Stimulated activated naive B cell treated with anti-CD40 and anti-IgM and Interleukin-4, amounts not matched to agents 10 μg/mL and 1 μg/mL and 100 μg/mL, for 72 hours (primary cell): ENCODE measurements at places on chromosomes 11 and 22.

DNA sequence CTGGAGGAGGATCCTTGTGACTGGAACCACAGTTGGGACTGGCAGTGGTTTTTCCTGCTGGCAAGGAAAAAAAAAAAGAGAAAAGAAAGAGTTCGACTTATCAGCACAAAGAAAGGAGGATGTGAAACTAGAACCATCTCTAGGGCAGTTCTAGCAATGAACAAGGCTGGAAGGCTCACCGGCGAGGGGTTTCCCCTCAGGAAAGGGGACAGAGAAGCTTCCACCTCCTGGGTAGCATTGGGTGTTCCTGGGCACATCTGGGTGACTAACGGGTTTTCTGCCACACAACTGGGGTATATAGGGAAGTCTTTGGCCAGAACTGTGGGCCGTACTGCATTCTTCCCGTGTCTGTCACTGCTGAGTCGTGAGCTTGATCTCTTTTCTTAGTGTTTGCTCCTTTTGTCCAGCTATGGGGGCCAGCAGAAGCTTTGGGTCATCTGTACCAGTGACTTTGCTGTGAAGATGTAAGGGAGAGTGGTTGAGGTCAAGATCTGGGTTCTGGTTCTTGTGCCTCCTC, 109.4 kb upstream of the OR4B1 start:
- DNase-seq: peak; percentile 85

DNA sequence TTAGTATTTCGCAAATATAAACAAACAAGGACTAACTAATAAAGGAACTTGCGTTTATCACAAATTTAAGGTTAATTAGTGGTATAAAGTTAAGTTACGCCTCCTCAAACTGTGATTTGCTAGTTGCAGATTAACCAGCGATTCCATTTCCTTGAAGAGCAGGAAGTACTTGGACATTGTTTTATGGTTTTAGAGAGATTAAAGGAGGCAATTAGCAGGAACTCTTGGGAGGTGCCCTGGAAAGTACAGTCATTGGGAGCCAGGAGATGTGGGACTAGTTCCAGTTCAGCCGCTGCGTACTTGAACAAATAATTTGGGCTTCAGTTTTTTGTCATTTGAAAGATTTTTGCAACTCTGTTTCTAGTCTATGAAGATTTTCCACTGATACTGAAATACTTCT, 3.3 kb downstream of the FAM118B start:
- no peak for DNase-seq

GRCh38 chr11:31106326-31106725, 263.2 kb downstream of the DCDC1 start:
- DNase-seq: no peak

DNA sequence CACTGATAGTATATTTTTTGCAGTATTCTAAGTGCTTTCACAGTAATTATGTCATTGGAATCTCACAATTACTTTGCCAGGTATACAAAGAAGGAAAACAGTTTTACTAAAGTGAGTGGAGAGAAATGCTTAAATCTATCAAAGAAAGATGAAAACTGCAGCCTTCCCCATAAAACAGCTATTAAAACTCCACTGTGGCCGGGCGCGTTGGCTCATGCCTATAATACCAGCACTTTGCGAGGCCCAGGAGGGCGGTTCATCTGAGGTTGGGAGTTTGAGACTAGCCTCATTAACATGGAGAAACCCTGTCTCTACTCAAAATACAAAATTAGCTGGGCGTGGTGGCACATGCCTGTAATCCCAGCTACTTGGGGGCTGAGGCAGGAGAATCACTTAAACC, 19.1 kb downstream of the OR51E1 start:
- no peak for DNase-seq

DNA sequence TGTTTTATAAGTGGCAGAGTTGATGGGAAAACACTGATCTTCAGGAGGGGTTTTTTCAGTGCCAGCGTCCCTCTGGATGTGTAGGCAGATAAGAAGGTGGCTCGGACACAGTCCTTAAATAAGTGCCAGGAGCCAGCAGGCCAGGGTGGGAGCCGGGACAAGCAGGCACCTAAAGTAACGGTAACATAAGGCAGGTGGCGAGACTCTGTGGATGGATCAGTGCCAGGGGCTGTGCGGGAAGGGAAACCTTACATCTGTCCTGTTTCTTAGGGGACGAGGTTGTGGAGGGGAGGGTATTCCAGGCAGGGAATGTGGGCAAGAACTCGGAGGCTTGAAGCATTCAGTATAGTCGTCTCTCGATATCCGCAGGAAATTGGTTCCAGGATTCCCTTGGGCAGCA, 15.9 kb downstream of the BCR start:
- no peak for DNase-seq

DNA sequence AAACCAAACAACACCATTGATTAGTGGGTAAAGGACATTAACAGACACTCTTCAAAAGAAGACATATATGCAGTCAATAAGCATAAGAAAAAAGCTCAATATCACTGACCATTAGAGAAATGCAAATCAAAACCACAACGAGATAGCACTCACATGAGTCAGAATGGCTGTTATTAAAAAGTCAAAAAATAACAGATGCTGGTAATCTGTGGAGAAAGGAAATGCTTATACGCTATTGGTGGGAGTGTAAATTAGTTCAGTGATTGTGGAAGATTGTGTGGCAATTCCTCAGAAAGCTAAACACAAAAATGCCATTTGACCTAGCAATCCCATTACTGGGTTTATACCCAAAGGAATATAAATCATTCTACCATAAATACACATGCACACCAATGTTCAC, 182.6 kb downstream of the TRPC6 start:
- no peak for DNase-seq

DNA sequence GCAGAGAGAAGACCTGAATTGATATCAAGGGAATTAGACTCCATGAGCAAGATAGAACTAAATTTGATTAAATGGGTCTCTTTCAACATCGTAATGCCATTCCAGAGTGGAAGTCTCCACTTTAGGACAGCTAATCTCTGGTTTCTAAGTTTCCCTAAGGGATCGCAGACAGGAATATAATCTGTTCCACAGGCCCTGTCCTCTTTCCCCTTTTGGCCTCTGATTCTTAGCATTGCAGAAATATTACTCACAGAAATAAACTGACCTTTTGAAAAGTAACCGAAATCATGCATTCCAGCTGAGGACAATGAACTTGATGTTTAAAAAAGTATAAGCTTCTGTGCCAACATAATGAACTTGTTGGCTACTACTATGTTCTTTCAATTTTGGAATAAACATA, 227.8 kb downstream of the ETS1 start:
- DNase-seq: no peak

DNA sequence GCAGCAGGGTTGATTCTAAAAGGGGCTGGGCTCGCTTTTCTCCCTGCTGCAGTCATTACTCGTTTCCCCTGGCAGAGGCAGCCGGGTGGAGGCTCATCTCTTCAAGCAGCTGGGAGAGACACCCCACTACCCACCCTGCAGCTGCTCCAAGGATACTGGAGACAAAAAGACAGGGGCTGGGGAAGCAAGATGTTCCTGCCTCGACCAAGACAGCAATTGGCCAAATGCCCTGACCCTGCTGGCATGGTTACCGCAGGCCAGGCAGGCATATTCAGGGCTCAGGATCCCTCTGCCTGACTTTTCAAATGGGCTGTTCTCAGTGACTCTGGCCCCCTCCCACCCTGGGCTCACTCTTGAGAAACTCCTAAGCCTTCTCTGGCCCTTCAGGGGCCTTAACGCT, 6.8 kb upstream of the RGL4 start:
- DNase-seq: no peak

GRCh38 chr11:34053161-34053686, 1.7 kb downstream of the CAPRIN1 start:
- DNase-seq: peak; percentile 60

DNA sequence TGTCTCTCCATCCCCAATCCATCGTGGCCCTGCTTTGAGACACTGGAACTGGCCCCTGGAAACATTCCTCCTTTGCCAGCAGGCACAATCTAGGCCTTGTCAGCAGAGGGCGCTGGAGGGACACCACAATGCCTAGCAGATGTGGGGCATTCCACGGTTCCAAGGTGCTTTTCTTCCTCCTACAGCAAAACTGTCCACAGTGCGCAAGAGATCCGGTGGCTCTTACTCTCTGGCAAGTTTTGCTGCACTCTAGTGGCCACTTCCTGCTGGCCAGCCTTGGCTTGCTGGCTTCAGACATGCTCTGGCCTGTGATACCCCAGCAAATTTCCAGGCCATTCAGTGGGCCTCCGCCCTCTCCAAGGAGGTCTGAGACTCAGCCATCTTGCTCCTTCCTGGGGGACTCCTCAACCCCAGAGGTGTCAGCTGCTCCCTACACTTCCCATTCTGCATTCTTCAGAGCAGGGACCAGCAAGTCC, 17.1 kb upstream of the RBM4B start:
- peak; percentile 77 for DNase-seq

GRCh38 chr11:17601256-17601671, 54.2 kb downstream of the OTOG start:
- no peak for DNase-seq

GRCh38 chr11:95459291-95460042, 228.5 kb upstream of the SESN3 start:
- no peak for DNase-seq

DNA sequence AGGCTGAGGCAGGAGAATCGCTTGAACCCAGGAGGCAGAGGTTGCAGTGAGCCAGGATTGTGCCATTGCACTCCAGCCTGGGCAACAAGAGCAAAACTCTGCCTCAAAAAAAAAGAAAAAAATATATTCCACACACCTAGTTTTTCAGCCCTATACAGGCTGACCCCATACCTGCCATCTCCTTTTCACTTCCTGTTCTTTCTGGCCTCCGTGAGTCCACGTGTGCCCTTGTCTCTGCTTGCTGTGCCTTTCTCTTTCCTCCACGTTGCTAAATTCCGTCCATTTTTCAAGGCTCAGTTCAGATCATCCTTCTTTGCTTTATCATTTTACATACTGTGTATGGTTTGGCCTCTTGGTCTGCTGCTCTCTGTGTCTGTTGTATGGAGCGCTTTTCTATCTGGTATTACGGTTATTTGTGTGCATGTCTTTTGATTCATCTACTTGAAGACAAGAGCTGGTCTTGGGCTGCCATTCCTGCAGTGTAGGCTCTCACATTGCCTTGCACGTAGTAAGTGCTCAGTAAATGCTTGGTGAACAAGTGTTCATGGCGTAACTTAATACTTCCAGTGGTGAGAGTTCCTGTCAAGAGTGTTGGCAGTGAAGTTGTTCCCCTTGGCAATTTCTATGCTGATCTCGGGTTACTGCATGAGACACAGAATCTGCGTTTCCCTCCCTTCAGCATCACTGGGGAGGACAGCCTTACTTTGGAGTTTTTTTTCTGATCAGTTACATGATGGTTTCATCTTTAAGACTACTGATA, 57.5 kb downstream of the PTPRJ start:
- no peak for DNase-seq

DNA sequence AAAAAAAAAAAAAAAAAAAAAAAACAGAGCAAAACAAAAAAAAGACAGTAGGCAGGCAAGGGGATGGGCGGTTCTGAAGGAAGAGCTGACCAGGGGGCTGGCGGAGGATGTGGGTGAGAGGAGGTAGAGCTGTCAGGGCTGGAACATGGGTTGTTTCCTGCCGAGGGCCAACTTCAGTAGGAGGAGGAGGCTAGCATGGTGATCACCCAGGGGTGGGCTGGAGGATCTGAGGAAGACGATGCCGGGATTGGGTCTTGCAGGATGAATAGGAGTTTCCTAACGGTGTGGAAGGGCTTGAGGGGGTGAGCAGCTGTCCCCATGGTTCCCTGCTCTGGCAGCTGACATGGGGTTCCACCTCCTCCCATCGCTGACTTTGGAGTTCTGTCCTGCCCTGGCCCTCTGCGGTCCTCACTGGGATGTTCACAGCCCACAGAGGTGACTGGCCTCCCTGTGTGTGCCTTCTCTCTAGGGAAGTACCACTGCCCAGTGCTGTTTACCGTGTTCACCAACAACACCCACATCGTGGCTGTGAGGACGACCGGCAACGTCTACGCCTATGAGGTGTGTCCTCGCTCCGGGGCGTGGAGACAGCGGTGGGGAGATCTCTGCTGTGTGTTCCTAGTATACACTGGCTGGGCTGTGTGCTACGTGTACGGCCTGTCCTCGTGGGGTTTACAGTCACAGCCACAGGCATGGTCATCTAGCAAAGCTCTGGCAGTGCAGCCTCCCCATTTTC, 15.2 kb downstream of the PPIL2 start:
- no peak for DNase-seq

DNA sequence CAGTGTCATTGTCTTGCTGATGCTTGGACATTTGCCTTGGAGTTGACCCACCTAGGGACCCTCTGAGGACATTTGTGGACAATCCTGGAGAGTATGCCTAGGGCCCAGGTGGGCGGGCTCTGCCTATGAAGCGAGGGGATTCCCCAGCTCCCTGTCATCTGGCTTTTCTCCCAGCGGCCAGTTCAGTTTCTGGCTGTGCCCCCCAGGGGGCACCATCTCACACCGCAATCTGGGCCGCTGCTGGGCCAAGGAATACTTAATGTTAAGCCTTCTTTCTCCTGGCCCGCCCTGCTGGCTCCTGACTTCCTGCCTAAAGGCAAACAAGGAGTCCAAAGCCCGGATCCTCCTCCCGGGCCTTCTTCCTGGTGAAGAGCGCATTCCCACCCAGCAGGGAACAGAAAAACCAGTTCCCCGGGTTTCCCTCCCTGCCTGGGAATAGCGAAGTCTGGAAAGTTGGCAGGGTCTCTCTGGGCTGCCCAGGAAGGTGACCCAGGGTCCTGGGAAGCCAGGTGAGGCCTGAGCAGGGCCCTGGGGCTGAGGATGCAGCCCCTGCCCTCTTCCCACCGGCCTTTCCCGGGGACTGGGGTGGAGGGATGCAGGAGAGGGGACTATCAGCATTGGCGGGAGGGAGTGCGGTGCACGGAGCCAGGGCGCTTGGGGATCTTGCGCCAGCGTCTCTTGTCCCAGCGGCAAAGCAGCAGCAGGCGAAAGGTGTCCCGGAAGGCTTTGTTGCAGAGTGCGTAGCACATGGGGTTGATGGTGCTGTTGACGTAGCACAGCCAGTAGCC, 11.9 kb downstream of the CHRM1 start:
- no peak for DNase-seq

DNA sequence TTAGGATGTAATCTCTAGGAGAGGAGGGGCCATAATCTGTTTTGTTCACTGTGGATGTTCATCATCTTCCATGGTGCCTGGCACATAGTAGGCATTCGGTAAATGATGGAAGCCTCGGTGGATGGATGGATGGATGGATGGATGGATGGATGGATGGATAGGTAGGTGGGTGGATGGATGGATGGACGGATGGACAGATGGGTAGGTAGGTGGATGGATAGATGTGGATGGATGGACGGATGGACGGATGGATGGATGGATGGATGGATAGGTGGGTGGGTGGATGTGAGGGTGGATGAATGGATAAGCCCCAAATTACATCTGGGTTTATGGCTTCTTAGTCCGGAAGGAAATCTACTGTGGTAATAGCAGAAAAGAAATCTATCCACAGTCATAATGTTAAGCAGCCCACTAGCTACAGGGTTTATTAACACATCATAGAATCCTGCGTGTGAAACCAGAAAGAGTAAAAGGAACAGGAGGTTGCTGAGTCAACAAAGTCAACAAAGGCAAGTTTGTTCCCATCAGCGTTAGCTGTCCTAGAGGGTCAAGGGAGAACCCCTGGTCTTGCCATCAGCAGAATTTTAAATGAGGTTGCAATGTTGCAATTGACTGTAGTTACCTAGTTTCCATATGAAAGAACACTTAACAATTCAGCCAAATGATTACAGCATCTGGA, 82.8 kb downstream of the C11orf91 start:
- no peak for DNase-seq

- no peak for DNase-seq
Observed at GRCh38 chr11:28346209-28346608, 238.0 kb downstream of the METTL15 start.
